ENCODE measurements at places on chromosomes 1 and 21.

DNA sequence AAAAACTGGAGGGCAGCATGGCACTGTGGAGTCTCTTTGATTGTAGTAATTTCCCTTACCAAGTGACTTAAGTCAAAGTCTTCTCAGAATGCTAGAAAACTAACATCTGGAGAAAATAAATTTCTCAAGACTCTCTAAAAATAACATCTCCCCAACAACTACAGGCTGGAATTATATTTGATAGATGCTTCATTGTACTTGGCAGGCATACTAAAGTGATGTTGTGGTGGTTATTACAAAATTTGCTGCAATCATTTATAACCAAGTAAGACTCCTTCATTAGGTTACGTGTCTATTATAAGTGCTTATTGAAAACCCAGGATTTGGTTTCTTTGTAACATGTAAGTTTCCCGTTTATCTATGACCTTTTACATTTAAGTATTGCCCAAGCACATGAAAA lies 132.9 kb upstream of the NRIP1 start:
- no peak for DNase-seq

DNA sequence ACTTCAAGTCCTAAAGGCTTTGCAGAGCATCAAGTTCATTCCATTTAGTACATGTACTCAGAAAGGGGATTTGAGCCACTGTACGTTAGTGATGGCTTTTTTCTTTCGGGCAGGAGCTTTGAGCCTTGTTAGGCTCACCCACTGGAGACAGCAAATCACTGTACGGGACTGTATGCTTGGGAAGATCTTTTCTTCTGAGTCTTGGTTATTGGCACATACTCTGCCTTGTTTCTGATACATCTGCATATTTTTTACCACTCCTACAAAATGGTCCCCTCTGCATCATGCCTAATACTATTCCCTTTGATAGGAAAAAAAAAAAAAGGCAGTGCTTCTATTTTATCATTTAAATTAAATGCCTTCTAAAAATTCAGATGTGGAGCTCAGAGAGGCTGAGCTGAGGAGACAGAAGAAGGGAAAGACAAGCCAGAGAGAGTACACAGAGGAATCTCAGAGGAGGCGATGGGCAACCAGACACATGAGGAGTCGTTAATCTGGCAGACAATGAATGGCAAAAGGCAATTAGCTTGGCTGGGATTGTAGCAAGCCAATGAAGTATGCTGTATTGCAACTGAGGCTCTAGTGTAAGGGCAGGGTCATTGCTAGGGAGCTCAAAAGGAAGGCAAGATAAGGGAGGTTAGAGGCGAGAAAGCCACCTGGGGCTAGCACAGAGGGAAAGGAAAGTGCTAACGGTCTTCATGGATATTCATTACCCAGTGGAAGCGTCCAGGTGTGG lies 39.4 kb downstream of the PHC2 start:
- no peak for DNase-seq

GRCh38 chr1:170729225-170730002 lies 65.5 kb downstream of the PRRX1 start:
- DNase-seq, result no peak

DNA sequence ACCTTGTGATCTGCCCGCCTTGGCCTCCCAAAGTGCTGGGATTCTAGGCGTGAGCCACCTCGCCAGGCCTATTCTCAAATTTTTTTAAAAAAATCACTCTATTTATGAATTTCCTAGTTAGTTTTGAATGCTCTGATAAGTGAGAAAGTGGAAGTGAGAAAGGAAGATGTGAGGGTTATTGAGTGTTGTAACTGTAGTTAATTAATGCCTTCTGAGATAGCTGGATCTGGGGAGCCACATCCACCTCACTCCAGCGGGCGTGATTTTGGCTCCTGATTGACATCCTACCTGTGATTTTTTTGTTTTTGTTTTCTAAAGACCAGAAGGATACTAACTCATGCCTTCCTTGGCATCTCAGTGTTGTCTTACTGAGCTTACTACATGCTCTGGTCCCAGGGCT lies 65.6 kb downstream of the ST3GAL3 start:
- no peak for DNase-seq

- DNase-seq, result no peak
Measured at GRCh38 chr21:31173881-31174555, 135.7 kb upstream of the KRTAP19-8 start.

DNA sequence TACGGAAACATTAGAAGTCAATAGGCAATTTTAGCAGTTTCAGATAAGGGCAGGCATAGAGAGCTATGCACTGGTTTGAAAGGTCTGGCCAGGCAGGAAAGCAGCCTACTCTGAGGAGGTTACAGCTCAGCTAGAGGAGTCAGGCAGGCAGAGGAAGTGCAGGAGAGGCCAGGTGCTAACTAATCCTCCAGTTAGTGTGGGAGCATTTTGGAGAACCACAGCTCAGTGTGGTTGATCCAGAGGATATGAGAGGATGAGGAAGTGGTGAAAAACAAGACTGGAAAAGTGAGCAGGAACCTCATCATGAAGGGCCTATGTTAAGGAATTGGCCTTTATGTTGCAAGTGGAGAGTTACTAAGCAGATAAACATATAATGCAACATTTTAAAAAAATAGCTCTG lies 282.4 kb upstream of the SGIP1 start:
- DNase-seq, result no peak

GRCh38 chr1:164953815-164954214 lies 394.8 kb downstream of the PBX1 start:
- no peak for DNase-seq

DNA sequence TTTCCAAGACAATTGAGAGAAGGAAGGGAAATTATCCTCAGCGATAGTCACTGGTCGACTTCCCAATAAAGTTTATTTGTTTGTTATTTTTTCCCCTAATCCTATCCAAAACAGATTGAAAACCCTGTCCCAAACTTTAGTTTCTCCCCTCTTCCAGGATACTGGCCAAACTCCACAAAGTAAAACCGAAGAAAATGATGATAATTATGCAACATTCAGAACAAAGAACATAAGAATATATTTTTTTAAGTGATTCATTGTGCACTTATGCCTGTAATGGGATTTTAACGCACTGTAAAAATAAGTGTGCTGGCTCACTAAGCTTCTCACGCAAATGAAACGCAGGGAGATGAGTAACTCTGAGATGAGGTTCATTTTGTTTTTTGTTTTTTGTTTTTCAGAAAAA lies 6.0 kb downstream of the GLIS1 start:
- DNase-seq, result no peak

DNA sequence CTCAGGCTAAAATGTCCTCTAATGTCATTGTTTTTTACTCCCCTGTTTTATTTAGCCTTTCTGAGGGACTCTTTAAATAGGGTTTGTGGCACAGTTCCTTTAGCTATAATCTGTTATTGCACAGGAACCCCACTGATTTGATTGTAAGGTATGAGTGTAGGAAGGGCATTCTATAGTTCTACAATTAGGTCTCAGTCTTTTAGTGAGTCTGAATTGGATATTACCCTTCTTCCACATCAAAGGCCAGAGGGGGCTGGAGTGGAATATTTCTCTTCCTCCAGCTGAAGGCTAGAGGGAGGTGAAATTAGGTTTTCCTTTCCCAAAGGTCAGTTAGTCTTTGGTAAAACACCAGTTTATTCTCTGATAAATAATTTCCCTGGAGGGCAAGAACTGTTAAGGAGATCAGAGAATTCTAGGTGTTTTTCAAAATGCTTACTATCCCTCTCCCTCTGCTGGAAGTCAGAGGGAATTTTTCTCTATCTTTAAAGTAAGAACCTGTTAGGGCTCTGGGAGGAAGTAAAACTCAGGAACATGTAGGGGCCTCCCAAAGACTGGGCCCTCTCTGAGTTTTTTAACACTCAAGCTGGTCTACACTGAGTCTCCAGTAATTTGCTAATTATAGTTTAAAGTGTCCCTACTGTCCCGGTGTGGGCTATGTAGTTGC lies 176.3 kb upstream of the ZNHIT6 start:
- no peak for DNase-seq

DNA sequence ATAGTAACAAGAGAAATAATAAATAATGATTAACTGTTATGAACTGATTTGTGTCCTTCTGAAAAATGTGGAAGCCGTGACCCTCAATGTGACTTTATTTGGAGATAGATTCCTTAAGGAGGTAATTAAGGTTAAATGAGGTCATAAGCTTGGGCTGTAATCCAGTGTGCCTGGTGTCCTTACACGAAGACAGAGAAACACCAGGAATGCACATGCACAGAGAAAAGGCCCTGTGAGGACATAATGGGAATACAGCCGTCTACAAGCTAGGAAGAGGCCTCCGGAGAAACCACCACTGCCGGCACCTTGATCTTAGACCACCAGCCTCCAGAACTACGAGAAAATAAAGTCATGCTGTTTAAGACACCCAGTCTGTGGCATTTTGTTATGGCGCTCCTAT lies 215.9 kb downstream of the NEGR1 start:
- DNase-seq, result no peak

GRCh38 chr1:147722124-147722523 lies 38.3 kb downstream of the GJA5 start:
- DNase-seq, result no peak

DNA sequence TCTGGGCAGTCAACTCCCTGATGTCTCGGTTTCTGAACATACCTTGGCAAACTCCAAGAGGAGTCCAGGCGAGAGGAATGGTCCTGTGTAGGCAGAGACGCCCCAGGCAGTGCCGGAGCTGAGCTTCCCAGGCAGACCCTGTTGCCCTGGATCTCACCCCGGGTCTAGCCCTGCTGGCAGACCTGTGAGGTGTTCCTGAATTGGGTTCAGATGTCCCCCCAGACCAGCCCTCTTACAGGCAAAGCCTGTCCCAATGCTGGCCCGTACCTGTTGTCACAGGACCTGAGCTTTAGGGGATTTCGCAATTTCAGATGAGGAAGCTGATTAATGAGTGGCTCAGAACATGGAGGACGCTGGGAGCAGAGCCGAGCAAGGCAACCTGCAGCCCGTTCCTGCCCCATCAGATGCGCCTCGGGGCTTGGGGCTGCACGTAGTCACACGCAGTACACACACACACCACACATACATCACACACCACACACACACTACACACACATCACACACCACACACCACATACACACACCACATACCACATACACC lies 38.5 kb upstream of the PDE9A start:
- no peak for DNase-seq

- peak; percentile 83 for DNase-seq
Measured at GRCh38 chr1:162230096-162230495, 146.6 kb downstream of the SPATA46 start.

DNA sequence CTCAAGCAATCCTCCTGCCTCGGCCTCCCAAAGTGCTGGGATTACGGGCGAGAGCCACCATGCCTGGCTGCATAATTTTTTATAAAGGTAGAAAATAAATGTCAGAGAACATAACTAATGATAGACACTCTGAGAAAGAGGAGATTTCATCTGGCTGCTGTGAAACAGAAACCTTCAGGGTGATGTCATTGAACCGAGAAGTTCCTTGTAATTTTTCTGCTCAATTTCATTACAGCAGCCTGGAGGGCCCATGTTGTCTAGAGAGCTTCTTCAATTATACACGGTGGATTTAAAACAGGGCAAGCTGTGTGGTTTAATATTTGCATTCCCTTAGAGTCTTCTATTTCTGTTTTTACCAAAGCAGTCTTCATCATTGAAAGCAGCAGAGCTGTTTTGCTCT lies 64.3 kb upstream of the MORC3 start:
- no peak for DNase-seq

Data from NCI-H748 treated with DMSO at 0.1 percent for 48 hours (cell line).